Activated naive CD4-positive, alpha-beta T cell (primary cell): ENCODE measurements at places on chromosomes 7 and 10.

GRCh38 chr10:101485207-101485606, 102.8 kb downstream of the POLL start:
- DNase-seq, result no peak

- no peak for DNase-seq
These were observed 95.2 kb downstream of the GLCCI1 start for GRCh38 chr7:8063706-8064297.

- no peak for DNase-seq
These were observed 49.2 kb upstream of the KCNMA1 start for GRCh38 chr10:77686650-77687417.

- DNase-seq, result no peak
These were observed 221.1 kb downstream of the KCNMA1 start for GRCh38 chr10:77416311-77417135.

DNA sequence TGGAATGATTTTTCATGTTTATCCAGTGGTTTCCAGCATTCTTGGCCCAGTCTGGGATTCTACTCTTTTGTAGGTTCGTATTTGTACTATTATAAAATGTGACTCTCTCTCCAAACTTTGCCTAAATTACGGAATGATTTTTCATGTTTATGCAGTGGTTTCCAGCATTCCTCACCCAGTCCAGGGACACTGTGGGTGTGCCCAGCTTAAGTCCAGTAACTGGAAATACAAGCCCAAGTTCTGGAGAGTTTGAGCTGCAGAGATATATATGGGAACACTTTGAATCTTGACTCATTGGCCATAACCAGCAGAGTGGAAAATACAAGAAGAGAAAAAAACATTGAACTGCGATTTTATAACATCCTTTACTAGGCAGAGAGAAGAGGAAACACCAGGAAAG, 5.9 kb upstream of the MAGI2 start:
- DNase-seq, result no peak

DNA sequence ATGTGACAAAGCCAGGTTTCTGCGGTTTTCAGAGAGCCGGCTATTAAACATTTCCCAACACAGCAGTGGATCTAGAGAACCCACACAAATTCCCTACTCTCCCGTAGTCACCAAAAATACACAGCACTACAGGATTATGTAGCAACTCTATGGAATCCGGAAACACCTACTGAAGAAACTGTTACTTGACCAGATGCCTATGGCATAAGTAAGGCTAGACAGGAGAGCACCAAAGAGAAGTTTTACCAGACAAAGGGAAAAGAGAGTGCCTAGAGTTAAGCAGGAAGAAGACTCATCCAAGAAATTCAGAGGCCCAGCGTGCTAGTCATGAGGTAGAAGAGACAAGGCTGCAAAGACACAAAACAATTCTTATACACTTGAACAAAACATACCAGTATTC, 321.1 kb downstream of the PARD3 start:
- no peak for DNase-seq

GRCh38 chr10:45080331-45080730, 79.6 kb downstream of the ZNF22 start:
- DNase-seq, result no peak

- DNase-seq, result no peak
These were observed 139.3 kb upstream of the COBL start for GRCh38 chr7:51455948-51456347.

- no peak for DNase-seq
These were observed 1091.8 kb downstream of the LRMDA start for GRCh38 chr10:76523246-76523645.
